Astrocyte (in vitro differentiated cells and primary cell): ENCODE measurements at places on chromosomes 5 and 9.

- H3K4me3 ChIP-seq = no peak overlapping the region
- DNase-seq = no peak
- H3K27me3 ChIP-seq = no peaks in the 10 kb centered on the region
- H3K4me1 ChIP-seq = no peaks in the 10 kb centered on the region
These were observed 33.5 kb upstream of the GRIA1 start for GRCh38 chr5:153456993-153457392.

GRCh38 chr5:157486221-157486681 is 26.2 kb downstream of the NIPAL4 start:
- no peak overlapping the region for H3K27ac ChIP-seq
- H3K4me3 ChIP-seq = no peak overlapping the region
- no peaks in the 10 kb centered on the region for H3K27me3 ChIP-seq
- DNase-seq = no peak
- peaks cover 4% of the 10 kb centered on the region for H3K4me1 ChIP-seq
- peaks cover 71% of the 10 kb centered on the region for H3K36me3 ChIP-seq

DNA sequence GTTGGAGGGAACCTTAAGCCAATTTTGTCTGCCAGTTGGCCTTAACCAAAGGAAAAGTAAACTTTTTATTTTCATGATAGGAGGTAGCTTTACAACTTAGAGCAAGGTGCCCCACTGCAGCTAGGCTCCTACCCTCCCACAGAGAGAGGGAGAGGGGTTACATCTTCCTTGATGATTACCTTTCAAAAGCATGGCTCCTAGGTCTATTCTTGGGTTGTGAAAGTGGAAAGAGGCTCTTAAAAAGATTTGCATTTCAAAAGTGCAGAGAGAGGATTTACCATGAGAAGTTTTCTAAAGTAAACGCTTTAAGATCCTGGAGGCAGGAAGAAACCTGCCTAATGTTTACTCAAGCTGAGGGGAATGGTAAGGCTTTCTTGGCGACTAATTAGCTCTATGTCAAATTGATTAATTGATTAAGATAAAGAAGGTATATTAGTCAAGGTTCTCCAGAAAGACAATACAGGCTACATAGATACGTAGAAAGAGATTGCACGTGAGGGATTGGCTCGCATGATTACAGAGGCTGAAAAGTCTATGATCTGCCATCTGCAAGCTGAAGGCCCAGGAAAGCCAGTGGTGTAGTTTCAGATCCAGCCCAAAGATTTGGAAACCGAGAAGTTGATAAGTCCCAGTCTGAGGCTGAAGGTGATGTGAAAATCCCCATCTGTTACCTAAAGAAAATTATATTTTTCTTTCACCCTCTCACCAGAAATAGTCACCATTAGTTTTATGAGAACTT is 333.8 kb upstream of the CTNND2 start:
- H3K27ac ChIP-seq = no peak overlapping the region
- no peak overlapping the region for H3K4me3 ChIP-seq
- DNase-seq = no peak
- no peaks in the 10 kb centered on the region for H3K36me3 ChIP-seq

DNA sequence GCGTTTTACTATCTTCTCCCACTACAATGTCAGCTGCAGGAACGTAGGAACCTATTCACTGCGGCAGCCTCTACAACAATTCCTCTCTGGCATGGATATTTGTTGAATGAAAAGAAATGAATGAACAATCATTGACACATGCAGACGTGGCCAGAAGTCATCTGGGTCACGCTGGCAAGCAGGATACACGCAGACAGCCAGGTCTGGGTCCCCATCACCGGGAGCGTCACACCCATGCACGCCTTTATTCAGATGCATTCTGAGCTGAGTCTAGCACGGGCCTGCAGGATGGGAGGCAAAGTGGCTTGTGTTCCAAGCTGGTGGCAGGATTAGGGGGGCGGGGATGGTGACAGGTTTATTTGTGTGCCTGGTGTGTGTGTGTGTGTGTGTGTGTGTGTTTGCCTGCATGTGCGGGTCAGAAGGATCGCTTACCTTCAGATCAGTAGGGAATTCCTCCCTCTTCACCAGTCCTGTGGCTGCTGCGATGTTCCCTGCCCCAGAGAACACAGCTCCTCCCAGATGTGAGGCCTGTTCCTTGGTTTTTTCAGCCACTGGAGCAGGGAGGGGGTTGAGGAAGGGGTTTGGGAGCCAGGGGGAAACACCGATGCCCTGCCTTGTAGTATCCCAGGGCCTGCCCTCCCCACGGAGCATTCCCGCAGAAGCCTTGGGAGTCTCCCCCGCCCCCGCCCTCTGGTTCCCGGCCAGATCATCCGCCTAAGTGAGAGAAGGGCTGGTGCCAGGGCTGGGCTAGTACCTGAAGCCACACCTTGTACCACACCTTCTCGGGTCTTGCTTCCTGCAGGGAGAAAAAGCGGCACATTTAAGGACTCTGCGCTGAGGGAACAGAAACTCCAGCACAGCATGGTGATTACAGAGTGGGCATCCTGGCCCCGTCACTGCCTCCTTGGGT is 4.1 kb downstream of the SNCB start:
- no peak overlapping the region for H3K27ac ChIP-seq
- H3K27me3 ChIP-seq = peaks cover 34% of the 10 kb centered on the region
- H3K4me3 ChIP-seq = no peak overlapping the region
- no peak for DNase-seq
- no peaks in the 10 kb centered on the region for H3K36me3 ChIP-seq

GRCh38 chr5:76143884-76144283 is 60.7 kb downstream of the SV2C start:
- no peak overlapping the region for H3K27ac ChIP-seq
- H3K4me1 ChIP-seq = no peaks in the 10 kb centered on the region
- no peaks in the 10 kb centered on the region for H3K36me3 ChIP-seq
- H3K4me3 ChIP-seq = no peak overlapping the region

- DNase-seq = peak; percentile 63
- peak overlapping the region; percentile 52 for H3K27ac ChIP-seq
- H3K4me3 ChIP-seq = peak overlapping the region; percentile 24
- peaks cover 14% of the 10 kb centered on the region for H3K4me1 ChIP-seq
- H3K27me3 ChIP-seq = no peaks in the 10 kb centered on the region
These were observed 219.6 kb downstream of the ADAMTS6 start for GRCh38 chr5:65262096-65262495.

DNA sequence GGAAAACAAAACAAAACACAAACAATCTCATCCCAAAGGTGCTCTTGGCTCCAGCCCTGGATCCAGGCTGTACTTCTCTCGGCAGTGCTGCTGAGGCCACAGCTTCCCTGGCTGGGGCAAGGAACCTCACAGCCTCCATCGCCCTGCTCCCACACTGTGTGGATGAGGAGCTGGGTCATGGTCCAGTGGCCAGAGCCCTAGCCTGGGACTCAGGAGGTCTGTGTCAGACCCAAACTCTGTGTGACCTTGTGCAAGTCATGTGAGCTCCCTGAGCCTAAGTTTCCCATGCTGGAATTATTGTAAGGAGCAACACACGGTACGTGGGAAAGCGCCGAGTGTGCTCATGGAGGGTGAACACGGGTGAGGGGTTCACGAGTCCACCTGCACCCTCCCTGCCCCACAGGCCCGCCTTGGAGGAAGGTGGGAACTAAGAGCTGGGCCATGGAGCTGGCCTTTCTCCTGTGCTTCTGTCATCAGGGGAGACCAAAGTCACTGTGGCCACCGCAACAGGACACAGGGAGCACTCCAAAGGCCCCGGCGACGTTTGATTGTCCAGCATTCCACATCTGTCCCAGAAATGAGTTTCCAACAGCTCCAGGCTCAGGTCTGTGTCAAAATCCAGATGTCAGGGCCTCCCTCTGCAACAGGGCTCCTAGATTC is 26.2 kb upstream of the SMU1 start:
- DNase-seq = no peak
- no peak overlapping the region for H3K27ac ChIP-seq
- H3K27me3 ChIP-seq = no peaks in the 10 kb centered on the region
- H3K4me3 ChIP-seq = no peak overlapping the region

DNA sequence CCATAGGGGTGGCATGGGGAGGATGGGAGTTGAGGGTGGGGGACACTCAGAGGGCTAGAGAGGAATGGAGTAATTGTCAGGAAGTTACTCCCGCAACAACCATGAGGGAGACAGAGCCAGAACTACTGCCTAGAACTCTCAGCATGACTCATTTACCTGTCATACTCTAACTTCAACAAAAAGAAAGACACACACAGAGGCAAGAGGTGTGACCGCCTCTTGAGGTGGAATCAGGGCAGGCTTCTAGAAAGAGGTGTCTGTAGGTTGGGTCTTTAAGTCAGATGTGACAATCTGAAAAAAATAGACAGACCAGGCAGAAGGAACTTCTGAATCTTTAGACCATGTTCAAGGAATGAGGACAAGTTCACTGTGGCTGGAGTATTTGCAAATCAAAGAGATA is 73.4 kb downstream of the GABBR2 start:
- no peak overlapping the region for H3K4me3 ChIP-seq
- H3K4me1 ChIP-seq = no peaks in the 10 kb centered on the region
- no peak overlapping the region for H3K27ac ChIP-seq
- H3K36me3 ChIP-seq = no peaks in the 10 kb centered on the region

DNA sequence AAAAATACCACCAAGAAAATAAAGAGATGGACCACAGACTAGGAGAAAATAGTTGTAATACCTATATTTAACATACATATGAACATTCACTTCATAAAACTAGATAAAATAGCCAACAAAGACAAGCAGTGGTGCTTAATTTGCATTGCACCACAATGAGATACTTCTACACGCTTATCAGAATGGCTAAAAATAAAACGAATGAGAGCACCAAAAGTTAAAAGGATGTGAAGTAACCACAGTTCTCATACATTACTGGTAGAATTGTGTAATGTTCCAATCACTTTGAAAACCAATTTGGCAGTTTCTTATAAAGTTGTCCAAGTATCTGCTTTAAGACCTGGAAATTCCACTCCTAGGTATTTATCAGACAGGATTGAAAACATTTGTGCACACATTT is 198.9 kb upstream of the SGCD start:
- no peak overlapping the region for H3K27ac ChIP-seq
- no peaks in the 10 kb centered on the region for H3K36me3 ChIP-seq
- DNase-seq = peak; percentile 62
- no peaks in the 10 kb centered on the region for H3K4me1 ChIP-seq
- H3K4me3 ChIP-seq = no peak overlapping the region
